ENCODE measurements at places on chromosomes 5 and 9.

- DNase-seq = no peak
Observed at GRCh38 chr9:70994582-70994981, 126.8 kb downstream of the TRPM3 start.

DNA sequence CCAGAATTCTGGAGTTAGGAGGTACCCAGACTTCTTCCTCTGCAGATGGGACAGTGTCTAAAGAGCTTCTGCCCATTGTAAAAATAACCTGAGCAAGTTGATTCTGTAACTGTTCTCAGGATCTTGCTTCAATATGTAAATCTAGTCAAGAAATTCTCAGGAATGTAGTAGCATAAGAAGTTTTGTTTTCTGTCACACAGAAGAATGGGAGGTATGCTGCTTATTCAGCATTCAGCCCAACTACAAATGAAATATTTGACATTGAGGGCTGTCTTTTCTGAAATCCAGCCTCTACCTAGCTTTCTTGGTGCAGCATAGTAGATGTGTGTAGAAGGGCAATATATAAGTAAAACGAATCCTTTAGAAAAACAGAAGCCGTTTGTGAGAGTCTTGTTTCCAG lies 13.8 kb downstream of the MACIR start:
- DNase-seq = no peak

DNA sequence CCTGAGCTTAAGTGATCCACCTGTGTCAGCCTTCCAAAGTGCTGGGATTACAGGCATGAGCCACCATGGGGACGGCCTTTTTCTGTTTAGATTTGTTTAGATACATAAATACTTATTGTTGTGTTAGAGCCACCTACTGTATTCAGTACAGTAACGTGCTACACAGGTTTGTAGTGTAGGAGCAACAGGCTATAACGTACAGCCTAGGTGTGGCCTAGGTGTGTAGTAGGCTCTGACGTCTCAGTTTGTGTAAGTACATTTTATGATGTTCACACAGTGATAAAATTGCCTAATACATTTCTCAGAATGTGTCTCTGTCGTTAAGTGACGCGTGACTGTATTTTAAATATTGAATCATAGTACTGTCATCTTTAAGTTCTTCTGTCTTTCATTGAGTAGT lies 84.1 kb downstream of the MELK start:
- DNase-seq = no peak

DNA sequence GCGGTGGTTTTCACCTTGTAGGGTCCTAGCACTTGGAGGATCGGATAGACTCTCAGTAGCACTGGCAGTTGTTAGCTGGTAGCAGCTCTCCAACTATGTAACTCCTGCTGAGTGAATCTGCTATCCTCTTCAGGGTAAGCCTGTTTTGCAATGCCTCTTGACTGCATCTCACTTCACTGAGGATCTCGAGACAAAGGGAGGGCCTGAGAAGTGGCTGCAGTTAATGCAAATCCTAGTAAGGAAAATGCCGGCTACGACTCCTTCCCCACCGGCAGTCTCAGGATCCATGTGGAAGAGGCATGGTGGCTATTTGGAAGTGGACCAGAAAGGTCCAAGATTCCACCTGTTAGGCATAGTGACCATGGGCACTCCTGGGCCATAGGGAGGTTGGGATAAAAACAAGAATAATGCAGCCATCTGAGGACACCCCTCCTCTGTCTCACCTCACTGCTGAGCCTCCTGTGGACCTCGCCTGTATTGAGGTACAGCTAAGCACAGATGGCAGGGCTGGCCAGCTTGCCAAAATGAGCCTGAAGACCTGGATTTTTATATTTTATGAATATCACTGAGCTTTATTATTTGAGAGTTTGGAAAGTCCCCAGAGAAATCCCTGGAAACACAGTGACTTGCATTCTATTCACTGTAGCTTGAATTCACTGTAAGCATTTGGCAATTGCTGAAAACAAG lies 146.0 kb downstream of the LIFR start:
- no peak for DNase-seq

- DNase-seq = no peak
Observed at GRCh38 chr5:159504857-159505304, 174.6 kb upstream of the IL12B start.

DNA sequence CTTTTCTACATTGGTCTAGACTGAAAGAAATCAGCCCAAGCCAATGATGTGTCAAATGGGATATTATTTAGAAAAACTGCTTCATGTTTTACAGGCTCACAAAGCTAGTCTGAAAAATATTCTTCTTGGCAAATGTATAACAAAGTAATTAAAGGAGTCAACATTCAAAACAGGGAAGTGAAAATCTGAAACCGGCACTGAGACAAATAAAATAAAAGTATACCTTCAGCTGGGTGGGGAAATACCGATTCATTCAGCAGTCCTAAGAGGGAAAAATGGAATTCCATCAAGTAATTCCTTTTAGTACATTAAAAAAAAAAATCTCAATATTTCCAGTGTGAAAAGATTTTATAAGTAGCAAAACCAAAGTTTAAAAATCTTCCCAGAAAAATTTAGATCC lies 259.6 kb upstream of the SLC24A2 start:
- DNase-seq = no peak
